Mammary epithelial cell (primary cell): ENCODE measurements at places on chromosomes 1 and 21.

DNA sequence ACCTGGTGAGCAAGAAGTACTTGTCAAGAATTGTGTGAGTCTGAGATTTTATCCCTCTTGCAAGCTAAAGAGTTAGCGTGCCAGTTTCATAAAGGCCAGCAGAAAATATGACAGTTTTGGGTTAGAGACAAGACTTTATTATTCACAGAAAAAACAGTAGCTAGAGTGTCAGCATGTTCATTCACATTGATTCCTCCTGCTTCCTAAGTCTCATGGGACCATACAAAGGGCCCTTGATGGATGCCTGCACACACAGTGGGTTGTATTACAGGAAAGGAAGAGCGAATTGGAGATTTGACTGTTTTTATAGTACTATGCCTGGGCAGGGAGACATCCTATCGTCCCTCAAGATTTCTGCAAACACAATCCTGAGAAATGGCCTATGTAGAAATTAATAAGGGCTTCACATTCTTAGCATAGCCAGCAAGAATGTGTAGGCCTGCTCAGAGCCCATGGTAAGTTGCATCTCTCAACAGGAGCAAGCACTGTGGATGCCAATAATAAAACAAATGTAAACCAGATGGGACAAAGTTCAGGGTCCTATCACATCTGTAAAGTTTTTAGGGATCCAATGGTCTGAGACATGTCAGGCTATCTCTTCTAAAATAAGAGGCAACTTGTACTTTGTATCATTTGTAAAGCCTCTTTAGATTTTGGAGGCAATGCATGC is 4.0 kb upstream of the ASPM start:
- DNase-seq: no peak

DNA sequence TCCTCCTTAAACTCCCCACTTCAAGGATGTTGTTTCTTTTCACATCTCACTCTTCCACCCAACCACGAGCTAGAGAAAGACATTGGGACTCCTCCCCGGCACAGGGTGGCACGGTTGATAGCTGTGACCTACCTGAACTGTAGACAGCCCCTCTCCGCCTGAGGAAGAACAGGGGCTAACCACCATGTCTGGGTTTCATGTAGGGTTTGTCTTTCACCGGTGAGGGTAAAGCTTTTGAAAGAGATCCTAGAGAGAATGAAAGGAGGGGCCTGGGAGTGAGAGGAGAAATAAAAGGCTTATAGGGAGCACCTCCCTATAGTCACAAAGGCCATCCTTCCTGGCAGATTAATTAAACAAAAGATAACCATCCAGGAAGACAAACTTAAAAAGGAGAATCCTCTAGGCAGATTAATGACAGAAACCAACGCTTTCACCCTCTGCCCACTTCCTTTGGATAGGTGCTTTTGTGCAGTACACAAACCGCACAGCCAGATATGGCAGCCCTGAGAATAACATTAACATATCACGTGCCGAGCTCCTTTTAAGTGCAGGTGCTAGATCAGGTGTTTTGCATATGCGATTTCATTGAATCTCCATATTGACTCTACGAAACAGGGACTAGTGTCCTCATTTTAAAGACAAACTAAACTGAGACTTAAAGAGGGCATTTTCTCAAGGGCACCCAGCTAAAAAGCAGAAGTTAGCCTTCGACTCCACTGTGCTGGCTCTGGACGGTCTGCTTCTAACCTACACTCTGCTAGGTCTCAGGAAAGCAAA is 178.1 kb upstream of the RUNX1 start:
- DNase-seq: no peak

GRCh38 chr1:3012456-3013291 is 8.6 kb upstream of the ACTRT2 start:
- DNase-seq: no peak

- DNase-seq: no peak
These were observed 215.5 kb upstream of the USP25 start for GRCh38 chr21:15514073-15514946.

GRCh38 chr1:109040989-109041620 is 797 bp downstream of the WDR47 start:
- peak; percentile 19 for DNase-seq

- no peak for DNase-seq
These were observed 647.3 kb upstream of the ADAMTS5 start for GRCh38 chr21:27614231-27614630.
